ENCODE measurements at places on chromosomes 6 and 20.

GRCh38 chr6:12875051-12875450, 158.5 kb downstream of the PHACTR1 start:
- DNase-seq = no peak

- DNase-seq = no peak
These were observed 314.3 kb upstream of the NT5E start for GRCh38 chr6:85135376-85136094.

GRCh38 chr6:119276211-119276610, 73.3 kb downstream of the MAN1A1 start:
- DNase-seq = no peak

DNA sequence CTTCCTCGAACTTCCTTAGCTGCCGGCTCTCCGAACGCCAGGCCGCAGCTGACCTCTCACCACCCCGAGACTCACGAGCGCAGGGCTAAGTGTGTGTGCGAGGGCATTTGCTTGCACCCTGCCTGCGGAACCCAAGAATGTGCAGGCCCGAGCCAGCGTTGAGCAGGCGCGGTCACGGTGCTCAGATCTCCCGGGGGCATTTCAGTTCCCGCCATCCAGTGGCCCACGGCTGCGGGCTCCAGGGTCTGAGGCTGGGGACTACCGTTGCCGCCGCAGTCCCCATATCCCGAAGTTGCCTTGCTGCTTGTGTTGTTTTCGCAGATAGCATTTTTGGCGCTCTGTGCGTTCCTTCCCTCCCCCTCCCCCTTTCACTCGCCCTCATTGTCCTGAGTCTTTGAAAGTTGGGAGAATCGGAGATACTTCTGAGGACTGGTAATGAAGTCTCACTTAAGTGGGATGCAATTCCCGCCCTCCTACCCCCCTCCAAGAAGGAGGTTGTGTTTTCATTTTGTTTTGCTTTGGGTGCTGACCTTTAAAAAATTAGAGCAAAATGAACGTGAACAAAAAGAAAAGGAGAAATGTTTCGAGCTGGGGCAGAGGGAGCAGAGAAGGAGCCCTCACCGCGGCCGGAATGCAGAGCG, 1.7 kb downstream of the NR2E1 start:
- DNase-seq = no peak

DNA sequence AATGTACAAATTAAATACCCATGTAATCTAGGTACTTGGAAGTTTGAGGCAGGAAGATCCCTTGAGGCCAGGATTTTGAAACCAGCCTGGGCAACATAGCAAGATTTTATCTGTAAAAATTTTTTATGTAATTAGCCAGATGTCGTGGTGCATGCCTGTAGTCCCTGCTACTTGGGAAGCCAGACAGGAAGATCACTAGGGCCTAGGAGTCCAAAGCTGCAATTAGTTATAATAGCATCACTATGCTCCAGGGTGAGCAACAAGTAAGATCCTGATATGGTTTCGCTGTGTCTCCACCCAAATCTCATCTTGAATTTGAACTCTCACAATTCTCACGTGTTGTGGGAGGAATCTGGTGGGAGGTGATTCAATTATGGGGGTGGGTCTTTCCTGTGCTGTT, 535.8 kb downstream of the TENT5A start:
- DNase-seq = no peak

- no peak for DNase-seq
These were observed 13.5 kb downstream of the SLC17A5 start for GRCh38 chr6:73640179-73640750.

DNA sequence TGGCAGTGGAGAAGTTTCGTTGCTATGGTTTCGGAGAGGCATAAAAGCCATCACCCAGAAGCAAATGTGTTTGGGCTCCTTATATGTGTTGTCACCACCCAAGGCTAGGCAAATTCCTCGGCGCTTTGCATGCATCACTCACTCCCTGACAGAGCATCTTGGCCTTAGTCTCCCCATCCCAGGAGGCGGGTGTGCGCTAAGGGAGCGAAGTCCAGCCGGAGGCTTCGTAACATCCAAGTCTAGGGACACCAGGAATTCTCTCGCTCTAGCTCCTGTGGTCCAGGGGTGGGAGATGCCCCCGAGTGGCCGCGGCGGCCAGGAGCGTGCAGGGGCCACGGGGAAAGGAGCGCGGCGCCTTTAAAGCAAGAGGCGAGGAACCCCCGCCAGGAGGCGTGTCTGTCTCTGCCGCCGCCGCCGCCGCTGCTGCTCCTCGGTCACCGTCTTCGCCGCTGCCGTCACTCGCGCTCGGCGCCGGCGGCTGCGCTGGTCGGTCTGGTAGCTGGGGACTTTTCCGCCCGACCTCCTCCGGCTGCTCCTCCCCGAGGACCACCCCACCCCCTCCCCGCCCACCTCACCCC, at the start of gene GRIK2:
GRIK2 (plus strand) TSS at position 458 of the 578 bp plus-strand sequence.
- peak; percentile 26 for DNase-seq

DNA sequence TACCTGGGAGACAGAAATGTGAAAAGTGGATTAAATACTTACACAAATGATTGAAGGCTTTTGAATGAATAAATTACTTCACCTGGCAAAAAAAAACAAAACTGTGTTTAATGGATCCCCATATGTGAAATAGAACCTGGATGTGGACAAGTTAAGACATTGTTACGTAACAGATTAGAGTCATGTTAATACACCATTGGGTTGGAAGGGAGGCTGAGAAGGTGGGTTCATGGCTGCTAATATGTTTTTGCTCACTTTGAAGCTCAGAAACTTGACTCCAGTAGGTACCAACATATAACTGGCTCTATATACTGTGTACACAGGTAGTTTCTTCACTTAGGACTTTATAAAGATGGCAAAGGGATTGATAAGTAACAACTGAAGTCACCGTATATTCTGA, 21.4 kb upstream of the TENT5A start:
- no peak for DNase-seq

GRCh38 chr6:37449984-37450383, 17.0 kb downstream of the CMTR1 start:
- no peak for DNase-seq

DNA sequence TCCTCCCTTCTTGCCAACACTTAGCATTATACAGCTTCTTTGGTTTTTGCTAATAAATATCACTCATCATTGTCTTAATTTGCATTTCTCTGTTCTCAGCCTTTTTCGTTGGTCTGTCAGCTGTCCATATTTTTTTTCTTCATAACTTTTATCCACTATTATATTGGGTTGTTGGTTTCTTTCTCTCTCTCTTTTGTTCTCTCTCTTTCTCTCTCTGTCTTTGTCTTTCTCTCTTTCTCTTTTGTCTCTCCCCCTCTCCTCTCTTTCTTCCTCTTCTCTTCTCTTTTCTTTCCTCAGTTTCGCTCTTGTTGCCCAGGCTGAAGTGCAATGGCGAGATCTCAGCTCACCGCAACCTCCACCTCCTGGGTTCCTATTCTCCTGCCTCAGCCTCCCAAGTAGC, 36.5 kb downstream of the JARID2 start:
- DNase-seq = no peak

- DNase-seq = no peak
These were observed 14.8 kb upstream of the SCGN start for GRCh38 chr6:25637211-25637610.

DNA sequence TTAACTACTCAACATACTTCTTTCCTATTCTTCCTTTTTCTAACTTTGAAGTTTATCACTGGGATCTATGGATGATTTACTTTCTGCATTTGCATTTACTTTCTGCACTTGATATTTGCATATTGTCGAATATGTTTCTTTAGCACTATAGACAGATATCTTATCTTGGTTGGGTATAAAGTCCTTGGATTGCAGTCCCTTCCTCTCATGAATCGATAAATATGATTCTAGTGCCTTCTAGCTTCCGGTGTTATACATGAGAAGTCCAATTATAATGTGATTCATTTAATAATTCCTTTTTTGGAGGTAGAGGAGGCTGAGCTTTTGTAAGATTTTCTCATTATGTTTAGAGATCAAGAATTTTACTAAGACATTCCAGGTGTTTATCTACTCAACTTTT, 321.2 kb upstream of the RUNX2 start:
- DNase-seq = no peak

- peak; percentile 18 for DNase-seq
These were observed 20.3 kb downstream of the GTPBP2 start for GRCh38 chr6:43608807-43609206.

GRCh38 chr6:142937986-142938385, 7.0 kb downstream of the HIVEP2 start:
- DNase-seq = no peak

DNA sequence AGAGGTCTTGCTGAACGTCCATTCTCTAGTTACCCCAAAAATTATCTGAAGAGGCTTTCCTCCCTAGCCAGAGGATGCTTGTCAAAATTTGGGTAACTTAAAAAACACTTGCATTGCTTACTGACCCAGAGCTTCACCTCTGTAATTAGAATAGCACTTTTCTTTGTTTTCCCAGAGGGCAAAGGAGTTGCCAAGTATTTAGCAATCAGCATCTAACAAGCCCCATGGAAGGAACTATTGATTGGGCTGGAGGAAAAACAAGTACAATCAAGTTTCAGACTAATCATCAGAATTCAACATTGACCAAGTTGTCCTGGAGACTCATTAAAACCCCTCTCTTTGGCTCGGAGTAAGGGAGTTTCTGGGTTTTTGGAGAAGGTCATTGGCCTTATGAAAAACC, 226.4 kb downstream of the TBC1D7 start:
- no peak for DNase-seq

DNA sequence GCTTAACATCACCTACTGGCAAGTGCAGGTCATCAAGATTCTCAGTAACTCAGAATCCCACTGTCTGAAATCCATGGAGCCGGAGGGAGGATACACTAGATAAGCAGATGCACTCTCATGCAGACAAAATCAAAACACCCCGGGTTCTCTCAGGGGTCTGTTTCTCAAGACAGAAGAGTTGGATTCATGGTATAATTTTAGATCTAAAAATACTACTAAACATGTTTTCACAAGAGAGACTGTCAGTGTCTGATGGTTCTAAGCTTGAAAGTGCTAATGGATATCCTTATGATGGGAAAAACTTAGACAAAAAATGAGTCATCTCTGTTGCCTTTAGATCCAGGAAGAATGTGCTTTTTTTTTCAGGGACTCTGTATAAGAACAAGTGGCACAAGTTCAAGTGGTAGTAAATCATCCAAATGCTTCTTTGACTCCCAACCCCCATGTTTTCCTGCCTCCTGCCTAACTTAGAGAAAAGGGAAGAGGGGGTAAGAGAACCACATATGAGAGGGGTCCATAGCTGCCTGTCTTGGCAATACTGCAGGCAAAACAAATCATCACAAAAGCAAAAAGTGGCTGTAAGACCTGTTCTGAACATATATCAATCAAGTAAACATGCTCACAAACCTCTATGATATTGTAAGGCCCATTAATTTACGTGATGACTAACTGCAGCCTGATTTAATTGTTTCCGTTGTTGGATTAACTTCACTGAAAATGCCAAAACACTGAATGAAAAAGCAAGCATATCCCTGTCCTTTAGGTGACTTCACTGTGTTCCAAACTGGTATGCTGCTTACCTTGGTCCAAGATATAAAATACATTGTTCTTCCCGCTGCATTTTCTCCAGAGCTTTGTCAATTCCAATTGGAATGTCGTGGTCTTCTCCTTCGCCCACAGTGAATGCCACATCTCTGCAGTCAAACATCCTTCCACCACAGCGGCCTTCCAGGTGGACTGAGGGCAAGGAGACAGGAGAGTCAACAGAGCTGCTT, 84.0 kb upstream of the TULP1 start:
- no peak for DNase-seq

DNA sequence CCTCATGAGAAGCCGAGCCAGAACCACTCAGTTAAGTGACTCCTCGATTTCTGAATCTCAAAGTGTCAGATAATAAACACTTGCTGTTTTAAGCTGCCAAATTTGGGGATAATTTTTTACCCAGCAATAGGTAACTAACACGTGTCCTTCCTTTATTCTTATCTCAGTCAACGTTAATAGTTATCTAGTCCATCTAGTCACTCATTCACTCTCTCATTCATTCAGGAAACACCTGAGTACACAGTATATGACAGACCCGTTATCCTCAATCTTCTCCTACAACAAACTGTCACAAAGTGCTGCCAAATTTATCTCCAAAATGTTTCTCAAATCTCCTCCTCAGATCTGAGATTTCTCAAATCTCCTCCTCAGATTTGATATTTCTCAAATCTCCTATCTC, 13.1 kb downstream of the FAM184A start:
- DNase-seq = no peak

DNA sequence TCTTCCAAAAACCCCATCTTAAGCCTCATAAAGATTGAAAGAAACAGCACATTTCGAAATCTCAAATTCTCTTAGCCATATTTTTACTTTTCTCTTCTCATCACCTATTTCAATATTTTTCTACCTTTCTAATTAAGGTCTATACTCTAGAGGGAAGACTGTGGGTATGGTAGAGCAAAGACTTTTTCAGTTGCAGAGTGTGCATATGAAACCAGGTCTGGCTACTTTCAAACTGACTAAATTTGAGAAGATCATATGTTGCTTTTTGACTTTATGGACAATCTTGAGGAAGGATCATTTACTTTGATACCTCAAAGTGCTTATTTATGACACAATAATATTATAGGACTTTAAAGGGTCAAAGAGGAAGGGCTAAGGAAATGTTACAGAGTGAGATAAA, 20.7 kb downstream of the FILIP1 start:
- DNase-seq = no peak

DNA sequence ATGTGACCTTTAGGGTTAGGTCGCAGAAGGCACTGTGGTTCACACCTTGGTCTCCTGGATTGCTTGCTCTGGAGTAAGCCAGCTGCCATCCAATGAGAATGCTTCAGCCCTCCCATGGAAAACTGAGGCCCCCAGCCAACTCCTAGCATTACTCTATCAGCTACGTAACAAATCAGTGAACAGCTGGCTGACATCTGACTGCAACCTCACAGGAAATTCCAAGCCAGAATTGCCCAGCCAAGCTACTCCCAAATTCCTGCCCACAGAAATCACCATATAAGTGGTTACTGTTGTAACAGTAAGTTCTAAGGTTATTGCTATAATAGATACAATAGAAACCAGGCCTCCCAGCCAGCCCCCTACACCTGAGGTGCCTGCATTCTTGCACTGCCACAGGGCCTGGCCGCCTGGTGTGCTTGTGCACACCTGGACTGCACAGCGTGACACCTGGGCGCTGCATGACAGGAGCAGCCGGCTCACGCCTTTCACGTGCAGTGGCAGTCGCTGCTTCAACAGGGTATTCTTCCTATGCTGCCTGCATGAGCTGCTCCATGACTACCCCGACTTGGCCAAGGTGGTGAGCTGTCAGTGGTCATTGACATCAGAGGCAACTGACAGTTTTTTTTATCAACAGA, 429.7 kb upstream of the RUNX2 start:
- DNase-seq = no peak

GRCh38 chr6:89828988-89829471, 650 bp upstream of the CASP8AP2 start:
- peak; percentile 46 for DNase-seq

GRCh38 chr6:98929498-98930060, 18.2 kb downstream of the FBXL4 start:
- no peak for DNase-seq

GRCh38 chr6:56549014-56549413, 93.7 kb downstream of the DST start:
- no peak for DNase-seq
